ENCODE measurements at places on chromosomes 5 and 9. TPM values are rescaled to one million over a fixed set of nuclear protein-coding genes. Genes with fewer than 3 reads are reported as not detected.

GRCh38 chr5:168988699-168989098 is 312.2 kb downstream of the SLIT3 start:
- DNase-seq: no peak
- H3K4me1 ChIP-seq: peaks cover 11% of the 10 kb centered on the region
- H3K36me3 ChIP-seq: no peaks in the 10 kb centered on the region
- H3K27me3 ChIP-seq: no peaks in the 10 kb centered on the region
- H3K4me3 ChIP-seq: no peak overlapping the region
- H3K27ac ChIP-seq: no peak overlapping the region

- no peak for DNase-seq
- no peak overlapping the region for H3K27ac ChIP-seq
- H3K4me3 ChIP-seq: no peak overlapping the region
These were observed 107.1 kb upstream of the MSX2 start for GRCh38 chr5:174617285-174617684.

- no peak overlapping the region for H3K27ac ChIP-seq
- no peaks in the 10 kb centered on the region for H3K27me3 ChIP-seq
- no peaks in the 10 kb centered on the region for H3K36me3 ChIP-seq
- no peak overlapping the region for H3K4me3 ChIP-seq
- peak; percentile 4 for DNase-seq
These were observed 557.4 kb downstream of the BNC2 start for GRCh38 chr9:16312962-16313546.

DNA sequence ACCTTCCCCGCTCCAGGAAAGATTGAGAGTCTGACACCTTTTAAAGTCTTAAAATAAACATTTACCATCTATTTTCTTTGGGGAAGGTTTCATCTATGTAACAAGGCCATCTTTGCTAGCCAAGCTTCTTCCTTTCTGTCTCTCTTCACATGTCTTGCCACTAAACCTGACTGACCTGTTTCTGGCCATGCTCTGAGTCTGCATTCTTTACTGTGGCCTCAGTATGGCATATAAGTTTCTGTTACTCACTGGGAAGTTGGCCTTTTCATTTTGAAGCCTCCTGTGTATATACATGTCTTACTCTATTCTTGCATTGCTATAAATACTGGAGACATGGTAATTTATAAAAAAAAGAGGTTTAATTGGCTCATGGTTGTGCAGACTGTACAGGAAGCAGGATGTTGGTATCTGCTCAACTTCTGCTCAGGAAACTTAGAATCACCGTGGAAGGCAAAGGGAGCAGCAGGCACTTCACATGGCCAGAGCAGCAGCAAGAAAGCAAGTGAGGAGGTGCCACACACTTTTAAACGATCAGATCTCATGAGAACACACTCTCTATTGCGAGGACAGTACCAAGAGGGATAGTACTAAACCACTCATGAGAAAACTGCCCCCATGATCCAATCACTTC is 48.1 kb downstream of the KCNV2 start:
- H3K27me3 ChIP-seq: no peaks in the 10 kb centered on the region
- peaks cover 23% of the 10 kb centered on the region for H3K36me3 ChIP-seq
- no peak for DNase-seq

DNA sequence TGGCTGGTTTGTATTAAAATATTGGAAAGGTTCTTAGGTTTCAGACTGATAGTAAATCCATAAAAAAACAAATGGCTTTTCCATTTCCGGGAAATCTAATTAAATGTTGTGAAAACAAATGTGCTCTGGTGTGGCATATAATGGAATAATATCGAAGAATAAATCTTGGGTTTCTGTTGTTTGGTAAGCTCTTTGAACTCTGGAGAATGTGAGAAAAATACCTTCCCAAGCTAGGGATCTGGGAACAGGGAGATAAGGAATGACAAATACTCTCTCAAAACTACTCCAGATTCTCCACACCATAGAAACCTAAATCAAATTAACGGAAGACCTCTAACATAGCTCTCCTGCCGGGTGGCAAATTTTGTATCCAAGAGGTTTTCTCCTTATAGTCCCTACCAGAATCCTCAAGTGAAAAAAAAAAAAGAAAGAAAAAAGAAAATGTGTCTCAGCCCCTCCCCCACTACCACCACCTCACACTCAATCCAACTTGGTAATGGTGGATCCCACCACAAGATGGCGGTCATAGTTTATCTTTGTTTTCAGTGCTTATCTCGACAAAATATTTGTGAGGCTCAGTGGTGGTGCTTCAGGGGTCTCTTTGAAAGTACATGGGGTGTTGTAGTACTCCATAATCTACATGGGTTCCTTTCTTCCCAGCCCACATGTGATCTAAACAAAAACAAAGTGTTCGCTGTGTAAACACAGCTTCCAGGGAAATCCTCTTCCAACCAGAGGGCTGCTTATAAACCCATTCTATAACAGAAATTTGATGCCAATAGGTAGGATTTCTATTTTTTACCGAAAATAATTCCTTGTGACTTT is 54.5 kb upstream of the FST start:
- H3K27ac ChIP-seq: no peak overlapping the region
- no peaks in the 10 kb centered on the region for H3K27me3 ChIP-seq
- no peak overlapping the region for H3K4me3 ChIP-seq
- H3K4me1 ChIP-seq: no peaks in the 10 kb centered on the region
- DNase-seq: peak; percentile 64
- H3K36me3 ChIP-seq: no peaks in the 10 kb centered on the region

GRCh38 chr5:170316937-170317336 is 19.4 kb upstream of the LCP2 start:
- no peak overlapping the region for H3K27ac ChIP-seq
- DNase-seq: no peak
- no peak overlapping the region for H3K4me3 ChIP-seq
- H3K4me1 ChIP-seq: no peaks in the 10 kb centered on the region
- no peaks in the 10 kb centered on the region for H3K36me3 ChIP-seq

- H3K4me1 ChIP-seq: no peaks in the 10 kb centered on the region
- H3K4me3 ChIP-seq: no peak overlapping the region
- DNase-seq: peak; percentile 24
- no peaks in the 10 kb centered on the region for H3K36me3 ChIP-seq
- no peaks in the 10 kb centered on the region for H3K27me3 ChIP-seq
These were observed 226.9 kb downstream of the CACNA1B start for GRCh38 chr9:138104251-138105122.

GRCh38 chr5:99033014-99033900 is 104.5 kb upstream of the CHD1 start:
- no peak overlapping the region for H3K27ac ChIP-seq
- H3K4me1 ChIP-seq: peaks cover 2% of the 10 kb centered on the region
- H3K4me3 ChIP-seq: no peak overlapping the region
- H3K27me3 ChIP-seq: no peaks in the 10 kb centered on the region

DNA sequence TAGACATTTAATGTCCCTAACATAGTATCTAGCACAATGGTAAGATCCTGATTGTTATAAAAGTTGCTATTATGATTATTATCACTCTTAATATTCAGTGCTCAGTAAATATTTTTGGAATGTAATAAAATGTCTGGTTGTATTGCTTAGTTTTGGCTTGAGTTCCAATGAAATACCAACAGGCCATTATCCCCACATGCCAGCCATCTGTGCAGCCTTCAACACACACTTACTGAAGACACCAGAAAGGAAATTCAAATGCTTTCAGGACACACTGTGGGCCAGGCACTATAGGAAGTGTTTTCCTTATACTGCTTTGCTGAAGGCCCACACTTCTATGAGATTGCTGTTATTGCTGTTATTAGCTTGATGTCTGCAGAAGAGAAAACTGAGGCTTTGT is 157.5 kb downstream of the TRIM32 start:
- DNase-seq: no peak
- no peak overlapping the region for H3K27ac ChIP-seq
- peaks cover 9% of the 10 kb centered on the region for H3K36me3 ChIP-seq

GRCh38 chr9:31103836-31104235 is 1280.6 kb upstream of the ACO1 start:
- no peaks in the 10 kb centered on the region for H3K27me3 ChIP-seq
- no peaks in the 10 kb centered on the region for H3K4me1 ChIP-seq
- DNase-seq: no peak
- H3K4me3 ChIP-seq: no peak overlapping the region

- no peak overlapping the region for H3K4me3 ChIP-seq
- no peaks in the 10 kb centered on the region for H3K27me3 ChIP-seq
- H3K4me1 ChIP-seq: no peaks in the 10 kb centered on the region
- no peak for DNase-seq
- H3K36me3 ChIP-seq: no peaks in the 10 kb centered on the region
These were observed 1.1 kb downstream of the ZNF366 start for GRCh38 chr5:72506158-72506549.

DNA sequence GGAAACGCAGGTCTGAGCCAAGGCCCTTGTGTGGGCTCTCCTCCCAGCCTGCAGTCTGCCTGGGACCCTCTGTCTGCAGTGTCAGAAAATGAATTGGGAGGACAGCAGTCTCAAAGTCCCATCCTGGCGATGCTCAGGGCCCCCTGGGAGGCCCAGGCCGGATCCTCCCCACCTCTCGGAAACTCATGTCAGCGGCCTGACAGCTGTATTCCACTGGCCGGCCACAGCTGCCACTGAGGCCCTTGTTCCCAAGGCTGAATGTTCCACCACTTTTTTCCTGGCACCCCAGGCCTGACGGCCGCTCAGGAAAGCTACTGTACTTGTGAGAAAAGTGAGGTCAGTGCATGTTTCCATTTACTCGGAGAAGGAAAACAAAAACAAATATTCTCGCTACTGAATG is 180.0 kb downstream of the FGF18 start:
- no peak overlapping the region for H3K4me3 ChIP-seq
- peak; percentile 15 for DNase-seq
- no peaks in the 10 kb centered on the region for H3K36me3 ChIP-seq

- H3K27ac ChIP-seq: no peak overlapping the region
- H3K27me3 ChIP-seq: no peaks in the 10 kb centered on the region
- DNase-seq: no peak
- no peak overlapping the region for H3K4me3 ChIP-seq
These were observed 9.2 kb upstream of the CXCL14 start for GRCh38 chr5:135587721-135588663.

The GKAP1 gene
- total RNA-seq: 5.4 TPM

The ABCA2 gene
- 22.4 TPM for total RNA-seq
